ENCODE measurements at places on chromosomes 1 and 21.

DNA sequence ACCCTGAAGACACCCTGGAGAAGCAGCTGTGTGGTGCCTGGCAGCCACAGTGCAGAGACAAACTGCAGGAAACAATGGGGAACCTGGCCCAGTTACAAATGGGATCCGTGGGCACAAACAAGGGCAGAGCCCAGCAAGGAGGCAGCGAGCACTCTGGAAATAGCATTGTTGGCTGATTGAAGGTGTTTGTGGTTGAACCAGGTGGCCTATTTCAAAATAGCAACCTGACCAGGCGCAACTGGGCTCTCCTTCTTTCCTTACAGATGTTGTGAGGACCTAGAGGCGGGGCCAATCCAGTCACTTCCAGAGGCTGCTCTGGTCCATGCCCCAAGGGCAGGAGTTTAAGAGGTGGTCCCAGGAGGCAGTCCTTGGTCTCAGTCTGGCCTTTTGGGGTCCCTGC, 21.7 kb upstream of the ZBTB21 start:
- DNase-seq, result no peak

DNA sequence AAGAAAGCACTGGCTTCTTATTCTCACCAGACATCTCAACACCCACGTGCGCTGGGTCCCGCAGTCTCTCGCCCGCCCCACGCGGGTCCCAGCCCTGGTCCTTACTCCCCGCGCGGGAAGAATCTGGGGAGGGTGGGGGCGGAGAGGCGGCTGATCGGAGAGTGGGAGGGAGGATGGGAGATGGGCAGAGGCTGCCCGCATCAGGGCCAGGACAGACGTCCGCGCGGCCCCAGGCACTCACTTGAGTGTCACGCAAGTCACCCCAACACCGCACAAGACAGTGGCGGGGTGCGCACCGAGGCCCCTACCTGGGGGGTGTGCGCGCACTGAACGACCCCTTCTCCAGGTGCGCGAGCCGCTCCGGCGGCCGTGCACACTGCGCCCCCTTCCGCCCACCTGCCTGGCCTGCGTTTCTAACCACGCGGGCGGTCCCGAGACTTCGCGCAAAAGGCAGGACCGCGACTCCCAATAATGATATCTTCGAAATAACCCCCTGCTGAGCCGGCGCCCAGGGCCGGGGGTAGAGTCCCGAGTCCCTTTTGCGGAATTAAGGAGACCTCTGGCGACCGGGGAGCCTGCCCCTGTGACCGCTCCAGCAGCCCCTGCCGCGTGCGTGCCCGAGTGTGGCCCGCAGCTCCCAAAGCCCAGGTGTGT, 6.0 kb upstream of the SIM2 start:
- DNase-seq, result no peak

DNA sequence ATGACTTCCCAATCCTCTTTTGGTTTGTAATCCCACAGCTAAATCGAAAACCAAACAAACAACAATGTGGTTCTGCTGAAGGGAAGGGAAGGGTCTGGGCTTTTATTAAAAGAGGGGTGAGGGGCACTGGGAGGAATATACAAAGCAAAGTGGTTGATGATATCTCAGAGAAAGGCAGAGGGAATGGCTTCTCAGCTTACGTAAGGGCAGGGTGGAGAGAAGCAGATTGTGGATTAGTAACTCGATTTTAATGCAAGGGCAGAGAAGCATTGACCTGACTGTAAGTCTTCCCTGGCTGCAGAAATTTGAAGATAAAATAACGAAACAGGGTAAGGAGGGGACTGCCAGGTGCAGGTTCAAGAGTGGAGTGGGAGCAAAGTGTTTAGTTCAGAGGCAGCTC, 438.2 kb upstream of the LRRC7 start:
- no peak for DNase-seq

DNA sequence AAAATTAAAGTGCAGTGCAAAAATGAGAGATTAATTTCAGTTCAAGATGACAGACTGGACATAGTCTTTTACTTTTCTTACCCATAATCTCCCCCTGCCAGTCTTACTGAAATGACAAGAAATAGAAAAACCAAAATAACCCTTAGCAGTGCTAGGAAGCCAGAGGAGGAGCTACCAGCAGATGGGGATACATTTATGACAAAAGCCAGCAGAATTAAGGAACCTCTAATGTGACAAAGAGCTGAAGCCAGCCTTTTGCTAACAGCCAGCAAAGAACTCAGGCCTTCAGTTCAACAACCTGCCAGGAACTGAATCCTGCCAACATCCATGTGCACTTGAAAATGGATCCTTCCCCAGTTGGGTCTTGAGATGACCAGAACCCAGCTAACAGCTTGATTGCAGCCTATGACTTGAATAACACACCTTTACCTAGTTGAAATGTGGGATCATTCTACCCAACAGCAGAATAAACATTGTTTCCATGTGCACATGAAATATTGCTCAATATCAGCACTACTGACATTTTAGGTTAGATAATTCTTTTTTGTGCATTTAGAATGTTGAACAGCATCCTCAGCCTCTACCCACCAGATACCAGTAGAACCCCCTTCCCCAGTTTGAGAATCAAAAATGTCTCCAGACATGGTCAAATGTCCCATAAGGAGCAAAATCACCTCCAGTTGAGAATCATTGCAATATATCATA, 7.9 kb upstream of the TRAF5 start:
- no peak for DNase-seq

- DNase-seq, result no peak
Observed at GRCh38 chr1:97507863-97508262, 413.0 kb downstream of the DPYD start.

DNA sequence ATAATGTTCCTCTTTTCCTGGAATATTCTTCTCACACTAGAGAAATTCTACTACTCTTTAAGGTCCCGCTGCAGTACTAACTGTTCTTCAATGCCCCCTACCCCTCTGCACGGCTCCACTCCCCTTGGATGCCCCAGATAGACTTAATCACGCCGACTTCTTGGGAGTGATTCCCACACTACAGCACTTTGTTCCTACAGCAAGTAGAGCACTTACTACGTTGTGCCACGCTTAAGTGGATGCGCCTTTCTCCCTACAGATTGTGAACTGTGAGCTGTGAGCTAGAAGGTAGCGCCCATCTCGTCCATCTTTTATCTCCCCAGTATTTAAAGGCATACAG, 2.2 kb downstream of the ZNF436 start:
- DNase-seq, result no peak

- DNase-seq, result no peak
Observed at GRCh38 chr1:21867451-21867996, 55.5 kb downstream of the LDLRAD2 start.

- DNase-seq, result no peak
Observed at GRCh38 chr1:3978990-3979325, 78.9 kb upstream of the C1orf174 start.

GRCh38 chr1:231702804-231703203, 76.2 kb downstream of the DISC1 start:
- DNase-seq, result no peak

DNA sequence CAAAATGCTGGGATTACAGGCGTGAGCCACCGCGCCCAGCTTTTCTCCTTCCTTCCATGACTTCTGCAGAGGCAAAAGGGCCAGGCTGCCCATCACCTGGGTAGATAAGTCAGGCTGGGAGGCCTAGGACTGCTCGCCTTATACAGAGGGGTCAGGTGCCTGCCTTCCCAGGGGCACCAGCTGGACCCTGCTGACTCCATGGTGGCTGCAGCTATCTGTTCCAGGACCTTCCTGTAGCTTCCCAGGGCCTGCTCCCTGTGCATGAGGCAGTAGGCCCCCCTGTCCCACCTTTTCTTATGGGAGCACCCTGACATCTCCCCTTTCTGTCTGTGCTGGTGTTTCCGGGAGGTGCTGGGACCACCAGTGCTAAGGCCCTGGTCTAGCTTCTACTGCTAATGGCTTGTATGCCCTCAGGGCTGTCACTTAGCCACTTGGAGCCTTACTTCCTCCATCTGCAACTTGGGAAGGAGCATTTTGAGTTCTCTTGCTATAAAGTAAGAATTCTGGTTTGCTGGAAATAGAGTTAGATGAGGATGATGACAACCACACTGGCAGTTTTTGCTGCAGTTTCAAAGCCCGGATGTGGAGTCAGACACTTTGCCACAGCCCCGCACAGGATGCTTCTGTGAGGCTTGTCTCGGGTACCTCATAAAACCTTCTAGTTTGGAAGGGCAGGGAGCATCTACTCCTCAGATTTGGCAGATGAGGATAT, 14.4 kb downstream of the SOX13 start:
- no peak for DNase-seq

DNA sequence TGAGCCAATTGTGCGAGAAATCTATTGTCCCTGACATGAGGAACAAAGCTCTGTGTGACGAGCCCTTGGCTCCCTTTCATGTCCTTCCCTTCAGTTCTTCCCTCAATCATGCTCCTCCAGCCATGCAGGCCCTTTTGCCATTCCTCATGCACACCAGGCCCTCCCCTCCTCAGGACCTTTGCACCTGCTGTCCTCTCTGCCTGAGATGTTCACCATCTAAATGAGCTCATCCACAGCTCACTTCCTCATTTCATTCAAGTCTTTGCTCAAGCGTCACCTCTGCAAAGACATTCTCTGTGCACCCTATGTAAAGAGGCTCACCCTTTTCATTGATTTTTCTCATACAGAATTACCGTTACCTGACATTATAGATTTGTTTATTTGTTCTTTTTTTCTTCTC, 43.7 kb downstream of the C8B start:
- DNase-seq, result no peak

DNA sequence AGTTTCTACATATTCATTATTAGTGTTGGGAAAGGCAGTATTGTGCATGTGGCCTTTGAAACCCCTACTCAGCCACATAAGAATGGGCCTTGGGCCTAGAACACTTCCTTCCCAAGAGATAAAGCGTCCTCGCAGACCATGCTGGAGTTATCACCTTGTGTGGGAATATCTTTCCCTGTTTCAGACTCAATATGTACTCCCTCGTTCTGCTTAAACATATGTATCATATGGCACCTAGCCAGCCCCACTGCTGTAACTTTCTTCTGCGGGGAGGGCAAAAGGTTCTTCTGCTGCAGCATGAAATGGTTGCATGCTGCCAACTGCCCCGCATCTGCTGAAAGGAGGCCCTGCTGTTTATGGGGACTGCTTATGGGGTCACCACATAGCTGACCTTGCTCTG, 92.0 kb downstream of the CRB1 start:
- DNase-seq, result no peak

DNA sequence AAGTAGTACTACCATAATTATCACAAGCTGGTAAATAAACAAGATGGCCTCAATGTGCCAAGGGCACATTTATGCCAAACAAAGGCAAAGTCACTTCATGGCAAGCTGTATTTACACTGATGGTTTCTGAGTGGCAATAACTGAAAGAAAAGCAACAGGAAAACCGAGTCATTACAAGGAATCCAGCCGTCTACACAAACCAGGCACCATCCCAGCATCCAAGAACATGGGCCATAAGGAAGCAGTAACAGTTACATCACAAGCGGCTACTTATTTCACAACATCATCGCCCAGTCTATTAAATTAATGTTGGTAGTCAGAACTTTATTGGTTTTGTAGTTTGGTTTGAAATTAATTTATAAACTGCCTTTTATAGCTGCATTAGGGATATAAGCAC, 214.2 kb downstream of the RERE start:
- no peak for DNase-seq

- DNase-seq, result peak; percentile 88
Observed at GRCh38 chr1:83931658-83932253, 67.2 kb downstream of the TTLL7 start.

Data from hippocampal formation (tissue), 2 donors.